ENCODE measurements at places on chromosomes 7 and 10.

GRCh38 chr7:42024537-42024936 lies 212.5 kb downstream of the GLI3 start:
- DNase-seq = no peak

DNA sequence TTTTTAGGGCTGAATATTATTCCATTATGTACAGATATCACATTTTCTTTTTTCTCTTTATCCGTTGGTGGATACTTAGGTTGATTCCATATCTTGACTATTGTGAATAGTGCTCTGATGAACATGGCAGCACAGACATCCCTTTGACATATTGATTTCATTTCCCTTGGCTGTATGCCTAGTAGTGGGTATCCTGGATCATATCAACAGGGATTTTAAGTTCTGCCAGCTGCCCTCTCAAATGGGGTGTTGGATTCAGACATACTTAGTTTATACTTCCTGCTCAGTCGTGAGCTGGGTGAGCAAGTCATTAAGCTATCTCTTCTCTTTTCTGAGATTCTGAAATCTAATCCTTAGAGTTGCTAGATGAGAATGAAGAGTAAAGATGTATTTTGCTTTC lies 139.6 kb upstream of the SORCS3 start:
- no peak for DNase-seq

GRCh38 chr10:8297959-8298358 lies 243.5 kb downstream of the GATA3 start:
- no peak for DNase-seq

GRCh38 chr7:24764972-24765744 lies 7.9 kb upstream of the GSDME start:
- no peak for DNase-seq

DNA sequence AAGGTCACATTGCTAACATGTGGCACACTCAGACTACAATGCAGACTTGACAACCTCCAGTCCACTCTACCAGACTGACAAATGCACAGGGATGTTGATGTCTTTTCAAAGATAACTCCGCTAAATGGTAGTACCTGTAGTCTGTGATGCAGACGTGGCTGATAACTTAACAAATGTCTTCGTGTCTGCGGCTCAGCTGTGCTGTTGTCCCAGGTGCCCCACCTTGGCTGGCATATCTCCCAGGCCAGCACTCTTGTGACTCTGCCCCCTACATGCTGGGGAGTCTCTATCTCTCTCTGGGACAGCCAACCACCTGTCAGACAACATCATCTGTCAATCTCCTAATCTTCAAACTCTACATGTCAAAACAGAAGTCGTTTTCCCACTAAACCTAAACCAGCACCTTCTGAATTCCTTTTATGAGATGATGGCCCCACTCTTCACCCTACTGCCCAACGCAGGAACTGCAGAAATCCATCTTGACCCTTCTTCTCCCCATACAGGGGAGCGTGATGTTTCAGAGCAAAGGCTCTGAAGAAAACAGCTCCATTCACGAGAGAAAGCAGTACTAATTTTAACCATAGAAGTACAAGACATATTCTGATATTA lies 156.4 kb downstream of the USP6NL start:
- no peak for DNase-seq

Data from astrocyte of the spinal cord (primary cell).